CMK (cell line): ENCODE measurements at places on chromosomes 4 and X.

DNA sequence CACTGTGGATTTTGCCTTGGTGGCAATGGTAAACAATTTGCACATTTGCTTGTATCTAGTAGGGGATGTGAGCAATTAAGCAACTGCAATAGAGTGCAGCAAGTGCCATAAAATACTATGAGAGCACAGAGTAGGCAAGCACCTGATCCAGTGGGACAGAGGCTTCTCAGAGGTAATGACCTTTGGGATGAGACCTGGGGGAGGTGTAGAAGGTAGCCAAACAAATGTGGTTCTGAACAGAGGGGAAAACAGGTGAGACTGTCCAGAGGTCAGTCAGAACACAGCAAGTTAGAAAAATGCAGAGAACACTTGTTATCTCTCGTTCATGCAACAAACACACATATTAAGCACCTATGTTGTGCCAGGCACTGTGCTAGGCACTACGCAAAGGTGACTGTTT is 21.4 kb upstream of the ANK2 start:
- DNase-seq: no peak

DNA sequence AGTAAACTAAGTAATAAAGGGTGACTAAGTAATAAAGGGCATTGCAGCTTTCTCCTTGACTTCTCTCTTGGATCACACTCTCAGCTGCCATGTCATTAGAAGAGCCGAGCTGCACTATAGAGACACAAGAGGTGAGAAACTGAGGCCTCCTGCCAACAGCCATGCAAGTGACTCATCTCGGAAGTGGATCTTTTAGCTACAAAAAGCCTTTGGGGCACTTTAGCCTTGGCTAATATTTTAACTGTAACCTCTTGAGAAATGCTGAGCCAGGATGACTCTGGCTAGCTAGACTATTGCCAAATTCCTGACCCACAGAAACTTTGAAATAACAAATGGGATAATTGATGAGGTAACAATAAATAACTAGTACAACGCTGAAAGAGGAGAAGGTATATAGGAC is 1.5 kb upstream of the NEIL3 start:
- DNase-seq: no peak

DNA sequence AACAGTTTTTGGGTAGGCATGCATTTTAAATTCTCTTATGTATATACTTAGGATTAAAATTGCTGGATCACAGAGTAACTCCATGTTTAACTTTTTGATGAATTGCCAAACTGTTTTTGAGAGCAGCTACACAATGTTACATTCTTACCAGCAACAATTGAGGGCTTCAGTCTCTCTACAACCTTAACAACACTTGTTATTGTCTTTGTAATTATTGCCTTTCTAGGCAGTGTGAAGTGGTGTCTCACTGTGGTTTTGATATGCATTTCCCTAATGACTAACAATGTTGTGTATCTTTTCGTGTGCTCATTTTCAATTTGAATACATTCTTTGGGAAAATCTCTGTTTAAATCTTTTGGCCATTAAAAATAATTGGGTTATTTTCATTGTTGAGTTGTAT is 17.3 kb upstream of the F11 start:
- no peak for DNase-seq

DNA sequence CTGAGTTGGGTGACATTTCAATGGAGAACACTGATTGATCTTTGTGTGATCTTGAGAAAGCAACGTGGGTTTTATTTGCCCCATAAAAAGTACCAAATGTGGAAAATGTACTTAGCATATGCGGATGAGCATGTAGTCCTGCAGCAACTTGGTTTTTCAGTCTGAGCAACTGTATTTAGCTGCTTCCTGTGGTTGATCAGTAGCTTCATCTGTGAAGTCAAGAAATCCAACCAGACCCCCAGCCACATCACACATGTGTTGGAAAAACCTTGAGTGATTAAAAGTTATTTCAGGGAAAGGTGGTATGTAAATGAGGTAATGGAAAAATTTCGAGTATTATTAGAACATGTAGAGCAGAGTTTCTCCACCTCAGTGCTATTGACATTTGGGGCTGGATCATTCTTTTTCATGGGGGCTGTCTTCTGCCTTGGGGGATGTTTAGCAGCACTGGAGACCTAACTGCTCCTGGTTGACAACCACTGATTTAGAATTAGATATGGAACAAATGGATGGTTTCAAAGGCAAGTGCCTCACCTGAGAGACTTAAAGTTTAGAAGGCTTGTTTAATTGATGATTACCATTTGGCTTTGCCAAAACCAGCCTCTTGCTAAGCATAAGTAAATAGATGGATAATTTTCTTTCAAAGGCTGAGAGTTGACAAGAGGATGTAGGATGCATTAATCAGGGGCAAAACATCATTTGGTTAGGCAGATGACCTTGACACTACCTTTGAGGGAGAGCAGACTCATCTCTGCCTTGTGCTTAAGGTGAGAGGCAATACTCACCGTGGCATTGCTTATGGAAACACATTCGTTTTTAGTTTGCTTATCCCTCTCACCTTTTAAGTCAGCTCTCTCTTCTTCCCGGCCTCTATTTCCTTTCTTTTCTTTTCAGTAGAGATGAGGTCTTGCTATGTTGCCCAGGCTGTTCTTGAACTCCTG is 193.0 kb upstream of the RPS6KA3 start:
- no peak for DNase-seq

- DNase-seq: no peak
Measured at GRCh38 chr4:7037425-7037824, 5.7 kb upstream of the TADA2B start.

- no peak for DNase-seq
Measured at GRCh38 chr4:73870260-73870659, 1.1 kb downstream of the CXCL1 start.

- no peak for DNase-seq
Measured at GRCh38 chr4:122952028-122952427, 29.6 kb upstream of the NUDT6 start.

DNA sequence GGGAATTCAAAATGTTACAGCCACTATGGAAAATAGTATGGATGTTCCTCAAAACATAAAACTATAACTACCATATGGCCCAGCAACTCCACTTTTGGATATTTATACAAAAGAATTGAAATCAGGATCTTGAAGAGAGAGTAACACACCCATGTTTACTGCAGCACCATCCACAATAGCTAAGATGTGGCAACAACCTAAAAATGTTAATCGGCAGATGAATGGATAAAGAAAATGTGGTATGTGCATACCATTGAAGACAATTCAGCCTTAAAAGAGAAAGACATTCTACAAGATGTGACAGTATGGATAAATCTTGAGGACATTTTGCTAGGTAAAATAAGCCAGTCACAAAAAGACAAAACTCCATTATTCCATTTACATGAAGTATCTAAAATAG is 171.9 kb downstream of the DCHS2 start:
- DNase-seq: no peak

DNA sequence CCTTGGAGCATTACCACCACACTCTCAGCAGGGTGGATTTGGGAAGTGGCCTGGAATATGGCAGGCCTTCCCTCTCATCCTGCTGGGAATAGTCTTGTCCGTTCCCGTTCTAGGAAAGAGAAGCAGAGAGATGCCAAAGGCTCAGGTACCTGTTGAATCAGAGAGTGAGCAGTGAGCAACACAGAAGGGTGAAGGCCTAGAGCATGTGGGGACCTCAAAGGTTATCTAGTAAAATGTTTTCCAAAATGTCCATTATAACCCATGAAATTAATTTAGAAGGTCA is 30.8 kb downstream of the SLC16A2 start:
- DNase-seq: no peak

DNA sequence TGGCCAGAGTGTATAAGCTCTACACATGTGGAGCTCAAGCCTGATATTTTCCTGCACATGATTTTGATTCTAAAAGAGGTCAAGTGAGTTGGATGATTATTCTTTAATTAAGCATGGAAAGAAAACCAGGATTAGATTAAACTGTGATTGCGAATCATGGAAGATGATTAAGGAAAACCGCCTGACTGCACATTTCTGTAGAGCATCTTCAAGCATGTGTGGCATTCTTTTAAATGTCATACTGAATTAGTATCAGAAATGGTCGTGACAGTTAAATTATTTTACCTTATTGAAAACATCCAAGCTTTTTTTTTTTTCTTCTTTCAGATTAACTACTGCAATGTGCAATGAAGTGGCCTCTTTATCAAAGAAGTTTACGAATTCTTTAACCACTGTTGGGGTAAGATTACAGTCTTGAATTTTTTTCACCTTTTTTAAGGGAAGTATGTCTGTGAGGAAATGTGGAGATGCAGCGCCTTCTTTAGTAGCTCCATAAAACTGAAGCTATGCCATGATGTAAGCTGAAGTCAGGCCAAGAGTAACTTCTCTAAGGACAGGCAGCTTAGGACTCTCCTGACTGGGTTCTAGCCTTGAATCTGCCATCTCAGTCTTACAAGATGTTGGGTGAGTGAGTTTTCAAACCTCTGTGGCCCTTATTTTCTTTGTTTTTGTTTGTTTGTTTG is 67.9 kb downstream of the FAM114A1 start:
- no peak for DNase-seq

GRCh38 chr4:152050106-152050505 is 289.3 kb upstream of the GATB start:
- no peak for DNase-seq

DNA sequence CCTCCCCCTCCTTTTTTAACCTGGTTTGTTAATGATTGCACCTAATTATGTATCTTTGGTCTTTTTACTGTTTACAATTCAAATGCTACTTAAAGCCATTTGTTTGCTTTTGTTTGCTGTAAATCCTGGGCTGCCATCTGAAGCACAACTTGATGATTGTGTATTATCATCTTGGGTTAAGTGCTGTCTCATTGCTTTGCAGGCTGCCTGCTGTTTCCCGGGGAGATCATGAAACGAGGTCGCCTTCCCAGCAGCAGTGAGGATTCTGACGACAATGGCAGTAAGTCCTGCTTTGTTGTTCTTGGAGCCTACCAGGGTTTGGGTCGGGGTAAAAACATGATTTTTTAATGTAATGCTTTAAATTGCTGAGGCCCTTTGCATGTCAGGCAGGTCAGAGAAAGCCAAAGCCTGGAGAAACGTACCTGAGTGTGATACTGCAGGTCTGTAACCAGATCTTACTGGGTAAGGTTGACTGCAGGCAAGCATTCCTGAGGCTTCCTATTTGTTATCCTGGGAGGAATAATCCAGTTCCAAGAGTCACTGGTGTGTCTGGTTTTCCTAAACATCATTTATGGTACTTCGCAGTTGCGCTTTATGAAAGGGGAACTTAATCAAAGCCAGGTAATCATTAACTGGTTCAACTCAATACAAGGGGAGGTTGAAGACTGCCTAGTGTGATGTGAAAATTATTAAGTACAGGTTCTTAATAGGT is 22.2 kb downstream of the JADE1 start:
- DNase-seq: no peak

DNA sequence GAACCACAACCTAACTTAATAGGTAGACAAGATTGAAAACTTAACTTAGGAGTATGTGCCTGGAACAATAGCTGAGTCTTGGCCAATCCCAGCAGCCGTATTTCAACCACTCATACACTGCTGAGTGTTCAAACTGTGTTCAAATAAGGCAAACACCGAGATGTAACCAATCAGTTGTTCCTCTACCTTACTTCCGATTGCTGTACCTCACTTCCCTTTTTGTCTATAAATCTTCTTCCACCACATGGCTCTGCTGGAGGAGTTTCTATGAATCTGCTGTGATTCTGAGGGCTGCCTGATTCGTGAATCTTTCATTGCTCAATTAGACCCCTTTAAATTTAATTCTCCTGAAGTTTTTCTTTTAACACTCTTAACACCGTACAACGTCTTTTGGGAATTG is 108.0 kb downstream of the ANAPC4 start:
- DNase-seq: no peak

DNA sequence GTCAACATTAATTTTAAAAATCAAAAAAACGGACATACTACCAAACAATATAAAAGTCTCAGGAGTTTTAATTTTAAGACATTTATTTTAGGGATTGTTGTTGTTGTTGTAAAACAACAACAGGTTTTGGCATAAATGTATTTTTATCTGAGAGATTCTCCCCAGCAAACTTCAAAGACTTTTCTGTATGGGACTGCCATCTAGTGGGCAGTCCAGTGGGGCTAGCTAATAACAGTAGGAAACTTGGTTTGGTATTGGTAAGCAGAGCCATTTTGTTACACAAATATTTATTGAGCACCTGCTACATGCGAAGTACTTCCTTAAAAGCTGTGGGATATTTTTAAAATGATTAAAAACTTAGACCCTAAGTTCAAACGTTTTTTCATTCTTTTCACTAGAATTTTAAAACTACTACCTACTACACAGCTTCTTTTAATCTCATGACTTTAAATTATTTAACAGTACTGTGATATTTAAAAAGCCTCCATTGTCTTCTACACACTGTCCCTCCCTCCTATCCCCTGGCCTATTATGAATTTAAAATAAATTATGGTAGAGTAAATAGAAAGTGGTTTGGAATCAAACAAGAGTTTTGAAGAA is 1028.4 kb upstream of the INTU start:
- DNase-seq: peak; percentile 22

GRCh38 chr4:76276813-76277212 is 25.3 kb downstream of the FAM47E start:
- DNase-seq: no peak

- no peak for DNase-seq
Measured at GRCh38 chr4:128353791-128354190, 66.2 kb upstream of the PGRMC2 start.

- DNase-seq: no peak
Measured at GRCh38 chr4:101367201-101367600, 19.9 kb upstream of the PPP3CA start.

GRCh38 chr4:58760737-58761136 is 1650.6 kb upstream of the IGFBP7 start:
- DNase-seq: no peak

- DNase-seq: no peak
Measured at GRCh38 chrX:123993326-123993725, 31.8 kb downstream of the STAG2 start.

- no peak for DNase-seq
Measured at GRCh38 chrX:105475801-105476200, 255.3 kb upstream of the TEX13A start.

GRCh38 chr4:79495447-79495846 is 87.4 kb upstream of the GK2 start:
- DNase-seq: no peak

- no peak for DNase-seq
Measured at GRCh38 chrX:132858018-132858417, 100.4 kb downstream of the HS6ST2 start.

DNA sequence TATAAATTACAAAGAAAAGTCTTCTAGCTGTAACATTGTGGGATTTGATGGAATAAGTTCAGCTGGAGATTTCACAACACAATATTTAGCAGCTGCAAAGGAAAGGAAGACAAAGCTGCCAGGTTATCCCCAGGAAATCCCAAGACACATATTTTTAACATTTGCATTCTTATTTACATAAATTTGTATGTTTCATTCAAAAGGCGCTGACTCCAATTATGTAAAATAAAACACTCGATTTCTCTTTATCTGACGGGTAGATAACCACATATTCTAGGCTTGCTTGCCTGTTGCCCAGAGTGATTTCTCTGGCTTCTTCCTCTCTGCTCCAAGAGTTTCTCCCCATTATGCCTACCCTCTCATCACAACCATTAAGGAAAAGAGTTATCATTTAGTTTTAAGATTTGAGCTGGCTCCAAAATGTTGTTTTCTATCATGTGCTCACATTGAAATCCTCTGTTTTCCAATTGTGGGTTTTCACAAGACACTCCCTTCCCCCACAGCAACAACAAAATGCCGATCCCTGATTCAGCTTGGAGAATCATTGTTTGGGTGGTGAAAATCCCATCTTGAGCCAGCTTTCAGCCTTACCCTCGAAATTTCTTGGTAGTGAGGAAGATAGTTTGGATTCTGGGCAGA is 128.2 kb upstream of the RASGEF1B start:
- no peak for DNase-seq
